ENCODE measurements at places on chromosomes 3 and 15. TPM values are rescaled to one million over a fixed set of nuclear protein-coding genes. Genes with fewer than 3 reads are reported as not detected.

EIF4G1 gene
- total RNA-seq, result 524 TPM

MNS1 gene
- 2.6 TPM for total RNA-seq

ADGRG7 gene
- not detected for total RNA-seq

GRCh38 chr3:157136647-157137387 is 23.1 kb downstream of the CCNL1 start:
- no peak for DNase-seq
